ENCODE measurements at places on chromosomes 13 and 19.
A peak's percentile ranks its signal among the peaks of the same experiment; 100 is the strongest.

GRCh38 chr19:7901337-7901736 is 2.3 kb upstream of the MAP2K7 start:
- DNase-seq = no peak

GRCh38 chr13:28271056-28271840 is 132.9 kb downstream of the PAN3 start:
- DNase-seq = no peak

DNA sequence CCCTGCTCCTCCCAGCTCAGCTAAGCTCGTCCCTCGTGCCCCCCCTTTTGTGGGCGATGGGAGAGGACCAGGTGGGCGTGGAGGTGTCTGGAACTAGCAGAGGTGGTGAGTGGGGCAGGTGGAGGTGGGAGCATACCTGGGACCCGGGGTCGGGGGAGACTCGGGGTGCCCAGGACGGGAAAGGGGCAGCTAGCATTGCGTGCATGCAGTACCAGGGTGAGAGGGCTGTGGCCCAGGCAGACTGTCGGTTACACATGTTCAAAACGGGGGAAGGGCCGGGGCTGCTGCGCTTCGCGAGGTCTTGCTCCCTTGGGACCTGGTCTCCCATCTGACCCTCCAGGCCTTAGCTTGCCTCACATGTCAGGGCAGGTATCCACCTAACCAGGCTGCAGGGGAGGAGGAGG is 9.1 kb downstream of the TLE5 start:
- DNase-seq = no peak

DNA sequence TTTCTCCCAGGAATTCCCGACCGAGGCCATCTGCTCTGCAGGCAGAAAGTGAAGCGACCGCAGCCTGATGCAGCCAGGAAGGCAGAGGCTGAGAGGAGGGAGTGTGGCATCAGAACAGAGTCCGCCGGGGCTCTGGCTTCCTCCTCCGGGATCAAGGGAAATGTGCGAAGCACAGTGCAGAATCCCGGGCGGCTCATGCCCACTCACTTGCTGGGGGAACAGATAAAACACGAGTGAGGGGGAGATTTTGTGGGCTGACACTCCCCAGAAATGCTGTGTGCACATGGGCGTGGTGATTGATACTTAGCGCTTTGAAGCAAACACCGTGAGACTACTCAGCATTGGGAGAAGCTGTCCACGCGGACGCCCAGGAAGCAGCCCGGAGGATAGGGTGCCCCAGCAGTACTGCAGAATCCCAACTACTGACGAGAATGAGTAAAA is 75.3 kb upstream of the POMP start:
- DNase-seq = no peak

DNA sequence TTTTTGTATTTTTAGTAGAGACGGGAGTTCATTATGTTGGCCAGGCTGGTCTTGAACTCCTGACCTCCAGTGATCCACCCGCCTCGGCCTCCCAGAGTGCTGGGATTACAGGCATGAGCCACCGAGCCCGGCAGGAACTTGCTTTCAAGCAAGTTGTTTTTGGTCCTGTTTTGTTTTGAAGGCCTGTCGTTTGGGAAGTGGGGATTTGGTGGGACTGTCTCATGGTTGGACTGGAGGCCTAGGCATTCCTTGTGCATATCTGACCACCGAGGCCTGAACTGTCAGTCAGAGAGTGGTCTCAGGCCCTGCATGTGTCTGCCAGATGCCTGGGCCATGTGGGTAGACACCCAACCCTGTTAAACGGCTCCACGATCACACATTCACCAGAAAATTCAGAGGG is 26.3 kb downstream of the UBXN6 start:
- DNase-seq = no peak

DNA sequence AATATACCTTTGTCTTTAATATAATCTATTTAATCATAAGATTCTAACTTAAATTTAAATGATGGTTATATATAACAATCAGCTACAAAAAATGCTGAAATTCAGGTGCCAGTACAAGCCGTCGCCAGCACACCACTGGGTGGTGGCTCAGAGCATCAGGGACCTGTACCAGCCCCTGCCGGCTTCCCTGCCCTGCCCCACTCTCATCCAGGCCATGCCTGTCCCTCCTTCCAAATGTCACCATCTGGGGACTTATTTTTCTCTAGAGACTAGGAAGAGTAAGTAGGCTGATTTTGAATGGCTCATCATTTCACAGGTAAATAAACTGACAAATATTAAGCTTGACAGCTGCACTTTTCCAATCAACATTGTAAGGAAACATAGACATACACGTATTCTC is 1.6 kb downstream of the METTL21C start:
- DNase-seq = no peak

- peak; percentile 24 for DNase-seq
These were observed 42.5 kb downstream of the DNM2 start for GRCh38 chr19:10760273-10760944.

- DNase-seq = no peak
These were observed 2.9 kb upstream of the PPP6R1 start for GRCh38 chr19:55261671-55262126.

- DNase-seq = no peak
These were observed 38.6 kb downstream of the SCEL start for GRCh38 chr13:77574096-77574495.

DNA sequence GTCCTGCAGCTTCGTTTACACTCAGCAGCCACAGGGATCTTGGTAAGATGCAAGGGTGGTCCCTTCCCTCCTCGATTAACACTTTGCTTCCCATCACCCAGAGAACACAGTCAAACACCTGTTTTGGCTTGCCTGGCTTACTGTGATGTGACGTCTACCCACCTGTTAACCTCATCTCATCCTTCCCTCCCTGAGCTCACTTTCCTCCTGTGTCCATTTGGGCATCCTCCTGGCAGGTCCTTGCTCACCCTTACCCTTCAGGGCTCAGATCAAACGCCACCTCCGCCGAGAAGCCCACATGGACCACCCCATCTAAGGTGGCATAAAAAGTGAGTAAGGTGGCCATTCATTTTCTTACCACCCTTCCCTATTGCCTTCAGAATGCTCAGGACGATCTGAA is 9.2 kb downstream of the FIZ1 start:
- no peak for DNase-seq

DNA sequence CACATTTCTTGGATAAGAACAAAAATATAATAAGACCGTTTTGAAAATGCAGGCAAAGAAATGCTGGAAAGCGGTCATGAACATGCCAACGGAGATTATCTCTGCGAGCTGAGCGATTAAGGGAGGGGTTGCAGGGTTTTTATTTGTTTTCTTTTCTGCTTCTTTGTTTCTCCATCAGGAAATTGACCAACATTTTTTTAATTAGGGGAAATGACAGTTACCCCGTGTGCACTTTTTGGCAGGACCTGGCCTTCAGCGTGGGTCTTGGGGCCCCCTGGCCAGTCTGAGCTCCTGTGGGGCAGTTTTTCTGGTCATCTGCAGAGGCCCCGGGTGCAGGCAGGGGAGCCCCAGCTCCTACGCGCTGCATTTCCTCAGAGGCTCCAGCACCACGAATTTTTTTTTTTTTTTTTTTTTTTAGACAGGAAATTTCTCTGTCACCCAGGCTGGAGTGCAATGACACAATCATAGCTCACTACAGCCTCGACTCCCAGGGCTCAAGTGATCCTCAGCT is 31.3 kb upstream of the HOMER3 start:
- DNase-seq = no peak

GRCh38 chr13:79307866-79308298 is 98.2 kb downstream of the RBM26 start:
- no peak for DNase-seq

- no peak for DNase-seq
These were observed 45.3 kb downstream of the FNDC3A start for GRCh38 chr13:49020940-49021553.

DNA sequence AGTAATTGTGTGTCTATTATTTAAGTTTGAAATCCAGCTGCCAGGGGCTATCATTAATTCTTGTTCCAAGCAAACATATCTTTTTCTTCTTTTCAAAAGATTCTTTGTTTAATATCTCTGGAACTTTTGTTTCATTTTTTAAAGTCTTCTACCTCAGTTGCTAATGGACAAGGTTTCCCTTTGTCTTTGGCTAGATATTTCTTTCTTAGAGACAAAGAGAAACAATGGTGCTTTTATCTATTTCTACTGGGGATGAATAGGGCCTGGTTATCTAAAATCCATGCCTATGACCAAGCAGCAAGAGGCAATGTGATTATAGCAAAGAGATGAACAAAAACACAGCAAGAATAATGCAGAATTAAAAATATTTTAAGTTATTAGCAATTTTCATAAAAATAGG is 661.3 kb upstream of the KLF12 start:
- DNase-seq = no peak

- DNase-seq = no peak
These were observed 95.3 kb upstream of the SLC15A1 start for GRCh38 chr13:98847780-98848179.

DNA sequence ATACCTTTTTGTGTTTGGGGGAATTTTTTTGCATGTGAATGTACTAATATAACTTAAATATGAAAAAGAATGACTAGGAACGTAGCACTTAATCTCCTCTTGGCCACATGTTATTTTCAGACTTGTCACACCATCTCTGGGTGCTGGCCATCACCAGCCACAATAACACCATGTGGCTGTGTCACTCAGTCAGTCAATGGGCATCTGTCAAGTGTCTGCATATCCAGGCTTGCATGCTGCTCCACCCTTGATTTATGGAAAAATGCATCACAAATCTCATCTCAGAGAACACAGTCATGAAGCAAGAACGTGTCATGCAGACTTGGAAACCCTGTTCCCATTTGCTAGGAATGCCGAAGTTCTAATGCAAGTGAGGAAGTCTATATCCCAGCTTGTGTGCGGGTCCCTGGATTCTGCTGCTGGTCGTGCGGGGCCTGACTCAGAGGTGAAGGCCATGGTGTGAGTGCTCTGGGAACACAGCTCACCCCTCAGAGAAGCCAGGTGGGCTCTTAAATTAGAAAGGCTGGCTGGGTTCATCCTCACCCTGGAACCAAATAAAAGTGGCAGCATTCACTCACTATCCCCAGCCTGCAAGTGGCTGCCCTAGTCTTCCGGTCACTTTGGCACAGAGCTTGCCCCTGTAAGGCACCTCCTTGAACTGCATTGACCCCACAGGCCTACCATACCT is 53.6 kb upstream of the ARHGEF7 start:
- DNase-seq = no peak

DNA sequence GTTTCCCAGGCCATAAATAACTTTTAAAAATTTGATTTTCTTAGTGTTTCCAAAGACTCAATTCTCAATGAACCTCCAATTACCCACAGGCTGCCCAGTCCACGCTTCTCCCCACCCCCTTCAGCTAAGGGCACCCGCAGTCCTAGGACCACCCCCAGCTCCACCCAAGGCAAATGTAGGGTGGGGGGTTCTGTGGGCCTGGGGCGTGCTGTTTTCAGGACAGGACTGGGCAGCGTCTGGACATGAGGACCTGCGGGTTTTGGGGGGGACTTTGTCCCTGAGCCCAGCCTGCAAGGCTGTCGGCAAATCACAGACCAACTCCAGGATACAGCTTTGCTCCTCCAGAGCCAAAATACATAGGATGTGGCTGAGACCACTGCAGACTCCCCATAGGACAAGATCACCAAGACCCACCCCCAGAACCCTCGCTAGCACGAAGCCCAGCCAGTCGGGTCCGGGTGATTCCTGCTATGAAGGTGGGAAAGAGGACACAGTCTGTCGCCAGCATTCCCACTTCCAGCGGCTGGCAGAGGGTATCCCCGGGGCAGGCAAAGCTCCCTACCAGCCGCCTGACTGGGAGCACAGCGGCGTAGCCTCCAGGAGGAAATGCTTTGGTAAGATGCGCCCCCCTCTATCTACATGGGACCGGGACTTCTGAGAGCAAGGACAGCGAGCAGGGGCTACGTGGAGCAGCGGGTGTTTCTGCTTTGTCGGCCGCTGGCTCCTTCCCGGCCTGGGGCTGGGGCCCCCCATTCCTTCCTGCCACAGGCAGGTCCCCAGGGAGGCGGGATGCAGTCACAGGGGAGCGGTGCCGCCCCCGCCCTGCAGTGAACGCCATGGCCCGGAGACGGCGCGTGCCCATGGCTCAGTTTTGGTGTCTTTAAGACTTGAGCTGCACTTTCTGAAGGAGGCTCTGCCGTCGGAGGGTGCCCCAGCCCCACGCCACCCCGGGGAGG is 1.6 kb upstream of the TIMM13 start:
- DNase-seq = no peak

- DNase-seq = no peak
These were observed 2618.3 kb upstream of the PCDH20 start for GRCh38 chr13:64033921-64034320.

GRCh38 chr19:408902-409515 is at the start of gene C2CD4C:
TSS of gene C2CD4C (minus strand) at chr19:409147. CDS start at chr19:408361, 786 bp downstream.
- peak; percentile 41 for DNase-seq

GRCh38 chr13:95452375-95452774 is 100.1 kb upstream of the CLDN10 start:
- DNase-seq = no peak

GRCh38 chr19:10701955-10702525 is 801 bp downstream of the QTRT1 start:
- DNase-seq = no peak

DNA sequence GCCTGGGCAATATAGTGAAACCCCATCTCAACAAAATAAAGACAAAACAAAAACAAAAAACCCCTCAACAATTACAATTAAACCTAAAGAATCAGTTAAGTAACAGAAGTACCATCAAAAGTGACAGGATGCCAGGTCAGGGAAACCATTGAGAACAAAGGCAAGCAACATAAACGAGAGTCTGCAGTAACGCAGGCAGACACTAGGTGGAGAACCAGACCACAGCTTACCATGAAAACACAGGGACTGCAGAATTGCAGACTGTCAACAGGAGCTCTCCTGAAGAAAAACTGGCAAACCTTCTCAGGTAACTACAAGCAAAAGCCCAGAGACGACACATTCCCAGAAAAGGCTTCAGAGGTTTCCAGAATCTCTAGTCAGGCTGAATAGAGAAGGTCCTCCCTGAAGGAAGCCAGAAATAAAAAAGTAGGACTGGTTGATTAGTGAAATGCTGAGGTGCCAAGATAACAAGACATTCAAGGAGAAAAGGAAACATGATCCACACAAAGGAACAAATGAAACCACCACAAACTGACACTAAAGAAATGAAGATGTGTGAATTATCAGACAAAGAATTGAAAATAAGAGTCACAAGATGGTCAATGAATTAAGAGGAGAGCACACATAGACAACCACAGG is 2.2 kb upstream of the ZNF665 start:
- DNase-seq = peak; percentile 57

- no peak for DNase-seq
These were observed 9.9 kb downstream of the APOC1 start for GRCh38 chr19:44924243-44924725.

DNA sequence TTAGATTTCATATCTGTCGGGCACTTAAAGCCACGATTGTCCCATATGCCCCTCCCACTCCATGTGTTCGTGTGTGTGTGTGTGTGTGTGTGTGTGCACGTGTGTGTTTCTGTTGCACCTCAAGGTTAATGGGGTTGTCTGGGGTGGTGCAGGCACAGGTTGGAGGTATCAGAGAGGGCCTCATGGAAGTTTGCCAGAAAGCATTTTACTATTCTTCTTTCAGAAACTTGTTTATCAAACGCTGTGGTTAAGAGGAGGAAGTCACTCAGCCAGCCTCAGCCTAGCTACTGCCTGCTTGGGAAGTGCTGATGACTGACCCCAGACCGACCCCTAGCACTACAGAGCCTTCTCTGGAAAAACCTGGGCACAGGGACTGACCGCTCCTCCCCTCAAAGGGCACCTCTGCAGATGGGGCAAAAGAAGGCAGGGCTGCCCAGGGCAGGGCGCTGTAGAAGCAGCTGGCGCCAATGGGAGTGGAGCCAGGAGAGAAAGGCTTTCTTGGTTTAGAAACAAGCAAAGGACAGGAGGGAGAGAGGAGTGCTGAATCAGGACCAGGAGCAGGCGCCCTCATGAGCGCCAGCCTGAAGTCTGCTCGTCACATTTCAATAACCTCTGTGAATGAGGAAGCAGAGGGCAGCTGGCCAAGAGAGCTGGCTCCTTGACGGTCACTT is 3.9 kb downstream of the SIAH3 start:
- peak; percentile 10 for DNase-seq
